ENCODE measurements at places on chromosomes 1 and 21. TPM values are rescaled to one million over a fixed set of nuclear protein-coding genes. Genes with fewer than 3 reads are reported as not detected.

HOOK1 gene
- 31.4 TPM for total RNA-seq

GBP4 gene
- 1.0 TPM for total RNA-seq

ITGB3BP gene
- total RNA-seq: 18.9 TPM

CNTN2 gene
- total RNA-seq: 0.04 TPM

TRAF5 gene
- 2.8 TPM for total RNA-seq

ZFP69 gene
- 2.4 TPM for total RNA-seq

BCL2L15 gene
- total RNA-seq: 8.4 TPM

SNAP47 gene
- total RNA-seq: 15.8 TPM

ARHGAP29 gene
- total RNA-seq: 2.4 TPM

NTNG1 gene
- total RNA-seq: 0.48 TPM

NOS1AP gene
- 1.4 TPM for total RNA-seq

MCOLN3 gene
- 0.36 TPM for total RNA-seq

FAM3B gene
- total RNA-seq: 23.3 TPM

SLAMF9 gene
- 0.28 TPM for total RNA-seq

PADI6 gene
- total RNA-seq: not detected

FAM131C gene
- 0.80 TPM for total RNA-seq

TSPEAR gene
- 0.08 TPM for total RNA-seq

TRIM67 gene
- not detected for total RNA-seq

RGS5 gene
- total RNA-seq: 28.3 TPM

NASP gene
- 49.9 TPM for total RNA-seq

PLCH2 gene
- 21.0 TPM for total RNA-seq

CORT gene
- 0.28 TPM for total RNA-seq

KAZN gene
- 33.9 TPM for total RNA-seq

KDF1 gene
- 16.5 TPM for total RNA-seq

AP4B1 gene
- total RNA-seq: 17.0 TPM

CCDC181 gene
- not detected for total RNA-seq

SLC9A1 gene
- total RNA-seq: 27.3 TPM

CADM3 gene
- total RNA-seq: 0.48 TPM

TMEM39B gene
- 10.5 TPM for total RNA-seq

PADI2 gene
- total RNA-seq: 0.92 TPM

H6PD gene
- 20.4 TPM for total RNA-seq

ESPN gene
- total RNA-seq: 33.4 TPM

MUL1 gene
- 17.1 TPM for total RNA-seq

CACHD1 gene
- 2.8 TPM for total RNA-seq

CD58 gene
- 19.8 TPM for total RNA-seq

APCS gene
- total RNA-seq: not detected

NUF2 gene
- total RNA-seq: 8.6 TPM

NEK2 gene
- total RNA-seq: 9.8 TPM

LCE1D gene
- not detected for total RNA-seq

Measured in esophagus mucosa (tissue), 1 donor.